NCI-H2029 treated with DMSO at 0.1 percent for 48 hours (cell line): ENCODE measurements at places on chromosomes 2 and 18.

DNA sequence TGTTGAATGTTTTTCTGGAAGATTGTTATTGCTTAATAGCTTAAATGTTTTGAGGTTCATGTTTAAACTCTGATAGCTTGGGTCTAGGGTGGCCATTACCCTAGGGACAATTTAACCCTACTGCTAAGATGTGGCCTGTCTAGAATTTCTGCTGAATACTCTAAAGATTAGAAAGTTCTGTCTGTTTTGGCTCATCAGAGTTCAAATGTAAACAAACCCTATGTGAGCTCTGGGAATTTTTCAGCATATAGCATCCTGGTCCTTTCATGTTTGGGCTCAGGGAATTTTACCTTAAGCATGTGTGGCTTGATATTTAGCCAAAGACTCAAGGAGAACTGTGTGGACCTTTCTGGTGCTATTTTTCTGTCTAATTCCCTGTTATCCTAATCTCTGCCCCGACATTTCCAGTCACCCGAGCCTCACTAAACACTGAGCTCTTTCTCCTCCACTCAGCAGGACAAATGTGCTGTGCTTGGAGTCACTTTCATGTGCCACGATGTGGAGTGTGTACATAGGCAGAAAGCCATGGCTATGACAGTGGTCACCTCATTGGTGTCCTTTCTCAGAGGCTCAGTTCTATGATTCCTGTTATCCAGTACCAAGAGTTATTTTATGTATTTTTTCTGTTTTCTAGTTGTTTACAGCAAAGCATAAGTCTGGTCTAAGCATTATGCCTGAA is 492.5 kb upstream of the SPHKAP start:
- peak; percentile 16 for DNase-seq

DNA sequence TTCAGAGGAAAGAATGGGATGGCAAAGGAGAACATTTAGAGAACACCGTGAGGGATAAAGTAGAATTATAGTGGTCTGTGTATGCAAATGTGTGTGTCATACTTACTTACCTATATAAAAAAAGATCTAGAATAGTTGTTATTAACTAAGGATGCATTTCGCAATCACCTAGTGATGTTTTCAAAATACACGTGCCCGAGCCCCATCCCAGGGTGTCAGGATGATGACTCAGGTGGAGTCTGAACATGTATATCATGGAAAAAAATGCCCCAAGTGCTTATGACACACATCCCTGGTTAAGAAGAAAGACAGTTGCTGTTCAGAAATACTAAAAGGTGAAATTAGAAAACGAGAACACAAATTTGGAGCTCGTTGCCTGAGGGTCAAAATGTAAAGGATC is 109.0 kb downstream of the CERS6 start:
- no peak for DNase-seq

- DNase-seq, result no peak
These were observed 44.5 kb downstream of the EML6 start for GRCh38 chr2:54767921-54768320.

GRCh38 chr2:207151048-207151447 is 14.7 kb downstream of the KLF7 start:
- DNase-seq, result no peak

GRCh38 chr2:216578325-216578724 is 54.9 kb upstream of the IGFBP2 start:
- DNase-seq, result no peak

DNA sequence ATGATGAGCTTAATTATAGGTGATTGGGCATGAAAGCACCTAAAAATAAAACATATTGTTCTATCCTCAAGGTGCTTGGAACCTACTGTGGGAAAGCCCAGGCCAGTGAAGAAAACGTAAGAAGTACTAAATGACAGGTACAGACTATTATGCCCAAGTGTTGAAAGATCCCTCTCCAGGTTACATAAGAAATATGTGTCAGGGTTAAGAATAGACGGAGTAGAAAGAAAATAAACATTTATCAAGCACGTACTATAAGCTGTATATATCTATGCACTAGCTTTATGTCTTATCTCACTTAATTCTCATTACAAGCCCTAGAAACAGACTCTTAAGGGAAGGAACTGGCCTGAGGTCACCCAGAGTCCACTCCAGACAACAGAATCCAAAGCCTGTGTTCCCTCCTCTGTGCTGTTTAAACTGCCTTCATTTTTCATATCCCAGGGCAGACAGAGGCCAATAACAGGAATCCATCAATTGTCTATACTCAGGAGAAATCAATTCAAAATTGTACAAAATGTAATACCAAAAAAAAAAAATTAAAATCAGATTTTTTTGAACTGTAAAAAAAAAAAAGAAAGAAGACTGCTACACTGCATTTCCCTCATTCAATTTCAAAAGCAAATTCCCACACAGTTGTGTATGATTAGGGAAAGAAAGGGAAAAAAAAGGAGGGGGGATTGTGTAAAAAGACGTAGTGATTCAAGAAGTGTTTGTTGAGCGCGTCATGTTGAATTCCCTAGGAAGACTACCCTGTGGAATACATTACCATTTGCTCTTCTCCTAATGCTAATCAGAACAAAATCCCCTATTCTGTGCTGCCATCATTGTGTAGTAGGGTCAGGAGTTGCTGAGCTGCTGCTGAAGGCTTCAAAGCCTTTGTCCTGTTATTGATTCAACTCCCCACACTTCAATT is 156.3 kb downstream of the IRS1 start:
- no peak for DNase-seq

DNA sequence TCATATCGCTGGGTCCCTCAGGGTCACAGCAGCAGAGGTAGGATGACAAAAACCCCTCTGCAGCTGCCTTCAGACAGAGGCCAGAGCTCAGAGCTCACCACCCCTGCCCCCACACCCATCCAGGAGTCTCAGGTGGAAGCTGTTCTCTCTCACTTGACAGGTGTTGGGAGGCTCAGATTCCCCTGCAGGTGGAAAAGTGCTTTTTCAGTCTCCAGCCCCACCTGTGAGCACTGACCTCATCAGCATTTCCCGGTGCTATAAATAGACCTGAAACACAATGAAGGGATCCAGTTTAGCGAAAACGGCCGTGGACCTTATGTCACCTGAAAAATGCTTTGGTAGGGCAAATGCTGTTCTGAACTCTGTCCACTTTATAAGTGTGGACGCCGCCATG is 254.9 kb downstream of the NDUFA10 start:
- DNase-seq, result peak; percentile 65

- no peak for DNase-seq
These were observed 883 bp downstream of the SMCHD1 start for GRCh38 chr18:2656237-2656980.

DNA sequence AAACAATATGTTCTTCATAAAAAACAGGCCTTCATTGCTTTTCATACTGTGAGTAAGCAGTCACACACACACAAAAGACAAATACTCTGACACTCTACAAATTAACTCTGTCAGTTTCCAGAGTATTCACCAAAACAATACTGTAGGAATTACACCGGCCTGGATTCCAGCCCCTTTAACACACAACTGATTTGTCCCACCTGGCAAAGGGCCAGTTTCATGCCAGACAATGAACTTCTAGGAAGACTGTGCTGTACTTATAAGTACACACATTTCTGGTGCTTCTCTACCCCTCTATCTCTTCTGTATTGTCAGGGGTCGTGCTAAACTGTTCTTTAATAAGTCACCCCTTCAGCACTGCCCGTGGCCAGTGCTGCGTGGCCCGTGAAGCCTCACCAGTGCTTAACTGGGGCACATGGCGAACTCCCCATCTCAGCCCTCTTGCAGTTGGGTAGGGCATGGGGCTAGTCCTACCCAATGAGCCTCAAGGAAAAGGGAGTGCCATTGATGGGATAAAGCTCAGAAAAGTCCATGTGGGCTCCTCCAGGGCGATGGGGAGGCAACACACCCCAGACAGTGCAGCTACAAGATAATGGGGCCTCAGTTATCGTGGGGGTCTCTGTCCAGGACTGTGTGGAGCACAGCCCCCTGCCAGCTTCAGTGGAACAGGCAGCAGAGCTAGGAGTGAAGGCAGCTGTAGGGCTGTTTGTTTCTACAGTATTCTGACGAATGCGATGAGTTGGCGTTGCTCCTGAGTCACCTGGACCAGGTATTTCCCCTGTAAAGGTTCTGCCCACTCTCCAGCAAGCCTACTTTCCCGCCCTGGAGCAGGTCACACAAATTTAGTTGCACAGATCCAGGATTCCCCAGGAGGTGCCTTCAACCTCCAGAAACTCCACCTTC is 99.0 kb downstream of the SP3 start:
- DNase-seq, result no peak

DNA sequence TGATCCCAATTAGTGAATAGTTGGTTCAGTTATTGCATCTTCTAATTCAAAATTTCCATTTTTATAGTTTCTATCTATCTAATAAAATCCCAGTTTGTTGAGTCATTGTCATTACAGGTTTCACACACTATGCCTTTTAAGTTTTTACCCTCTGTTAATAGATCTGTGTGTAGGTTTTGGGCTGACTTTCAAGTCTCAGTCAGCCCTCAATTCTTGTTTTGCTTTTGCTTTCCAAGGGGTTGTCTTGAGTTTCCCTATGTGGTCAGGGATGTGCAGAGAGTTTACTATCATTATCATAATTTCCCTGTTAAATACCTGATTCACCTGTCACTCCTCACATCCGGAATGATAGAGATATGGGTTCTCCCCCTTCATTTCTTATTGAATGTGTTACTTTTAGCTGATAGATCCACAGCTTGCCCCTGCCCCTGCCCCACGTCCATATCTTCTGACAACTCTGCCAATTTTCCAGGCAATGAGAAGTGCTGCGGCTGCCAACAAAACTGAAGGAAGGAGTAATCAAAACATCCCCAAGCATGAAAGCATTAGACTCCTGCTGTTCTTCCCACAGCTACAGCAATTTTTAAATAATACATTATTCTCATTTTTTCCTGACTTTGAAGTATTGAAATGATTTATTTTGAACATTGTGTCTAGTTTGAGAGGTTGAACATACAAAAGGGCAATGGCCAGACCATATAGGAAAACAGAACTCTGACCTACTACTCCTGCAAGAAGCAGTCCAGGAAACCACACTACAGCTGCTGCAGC is 1064.8 kb downstream of the SUCLG1 start:
- DNase-seq, result no peak

DNA sequence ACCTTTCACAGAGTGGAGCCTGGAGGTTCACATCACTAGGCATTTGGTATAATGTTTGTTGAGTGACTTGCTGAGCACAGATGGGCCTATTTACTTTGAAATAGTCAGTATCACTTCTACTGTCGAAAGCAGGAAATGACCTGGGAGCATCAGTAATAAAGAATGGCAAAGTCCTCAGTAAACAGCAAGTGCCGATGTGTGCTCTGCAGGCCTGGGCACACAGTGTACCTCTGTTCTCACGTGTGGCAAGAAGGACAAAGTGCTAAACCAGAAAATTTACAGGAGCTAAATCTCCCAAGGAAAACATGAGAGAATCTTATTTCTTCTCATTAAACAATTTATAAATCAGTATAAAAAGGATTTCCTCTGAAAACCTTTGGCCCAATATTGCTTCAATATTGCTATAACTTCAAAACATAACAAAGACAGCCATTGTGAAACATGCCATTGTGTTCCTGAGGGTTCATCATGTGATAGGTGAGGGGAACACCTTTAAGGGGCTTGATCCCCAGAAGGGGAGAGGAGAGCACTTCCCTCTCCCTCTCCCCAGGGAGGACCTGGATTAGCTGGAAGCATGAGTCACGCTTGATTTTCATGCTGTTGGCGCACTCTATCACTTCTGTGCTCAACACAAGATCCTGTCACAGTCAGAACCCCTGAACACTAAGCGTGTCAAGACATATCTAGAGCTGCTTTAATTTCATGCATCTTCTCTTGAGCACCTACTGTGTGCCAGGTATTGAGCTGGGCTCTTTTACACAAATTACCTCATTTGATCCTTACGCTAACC is 131.5 kb upstream of the SMAD2 start:
- DNase-seq, result no peak

DNA sequence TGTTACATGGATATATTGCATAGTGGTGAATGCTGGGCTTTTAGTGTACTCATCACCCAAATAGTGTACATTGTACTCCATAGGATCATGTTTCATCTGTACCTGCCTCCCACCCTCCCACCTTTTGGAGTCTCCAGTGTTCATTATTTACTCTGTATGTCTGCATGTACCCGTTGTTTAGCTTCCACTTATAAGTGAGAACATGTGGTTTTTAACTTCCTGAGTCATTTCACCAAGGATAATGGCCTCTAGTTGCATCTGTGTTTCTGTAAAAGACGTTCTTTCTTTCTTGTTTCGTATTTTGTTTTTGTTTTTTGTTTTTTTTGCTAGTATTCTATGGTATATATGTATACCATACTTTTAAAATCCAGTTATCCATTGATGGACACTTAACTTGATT is 107.5 kb downstream of the MSTN start:
- no peak for DNase-seq

- no peak for DNase-seq
These were observed 50.6 kb downstream of the TTC32 start for GRCh38 chr2:19851116-19851695.

DNA sequence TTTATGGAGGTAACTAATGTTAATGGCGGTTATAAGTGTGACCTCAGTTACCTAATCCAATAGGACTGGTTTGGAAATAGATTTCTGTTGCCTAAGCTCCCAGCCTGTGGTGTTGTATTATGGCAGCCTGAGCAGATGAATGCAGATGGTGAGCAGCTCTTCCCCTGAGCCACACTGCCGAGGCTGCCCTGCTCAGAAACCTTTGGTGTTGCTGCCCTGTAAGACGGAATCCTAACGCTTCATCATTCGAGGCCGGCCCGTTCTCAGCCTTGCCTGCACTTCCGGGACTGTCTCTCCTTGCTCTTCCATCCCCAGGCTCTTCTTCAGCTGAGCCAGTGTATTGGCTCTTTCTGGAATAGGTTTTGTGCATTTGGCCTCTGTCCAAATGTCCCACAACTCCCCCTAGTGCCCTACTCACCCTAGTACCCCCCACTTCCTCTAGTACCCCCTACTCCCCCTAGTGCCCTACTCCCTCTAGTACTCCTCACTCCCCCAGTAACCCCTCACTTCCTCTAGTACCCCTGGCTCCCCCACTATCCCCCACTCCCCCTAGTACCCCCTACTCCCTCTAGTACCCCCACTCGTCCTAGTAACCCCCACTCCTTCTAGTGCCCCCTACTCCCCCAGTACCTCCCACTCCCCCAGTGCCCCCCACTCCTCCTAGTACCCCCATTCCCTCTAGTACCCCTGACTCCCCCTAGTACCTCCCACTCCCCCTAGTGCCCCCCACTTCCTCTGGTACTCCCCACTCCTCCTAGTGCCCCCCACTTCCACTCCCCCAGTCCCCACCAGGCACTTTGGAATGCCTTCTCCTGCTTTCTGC is 106.0 kb upstream of the TAF1B start:
- no peak for DNase-seq

- DNase-seq, result no peak
These were observed 30.3 kb downstream of the TEX44 start for GRCh38 chr2:231622963-231623362.

DNA sequence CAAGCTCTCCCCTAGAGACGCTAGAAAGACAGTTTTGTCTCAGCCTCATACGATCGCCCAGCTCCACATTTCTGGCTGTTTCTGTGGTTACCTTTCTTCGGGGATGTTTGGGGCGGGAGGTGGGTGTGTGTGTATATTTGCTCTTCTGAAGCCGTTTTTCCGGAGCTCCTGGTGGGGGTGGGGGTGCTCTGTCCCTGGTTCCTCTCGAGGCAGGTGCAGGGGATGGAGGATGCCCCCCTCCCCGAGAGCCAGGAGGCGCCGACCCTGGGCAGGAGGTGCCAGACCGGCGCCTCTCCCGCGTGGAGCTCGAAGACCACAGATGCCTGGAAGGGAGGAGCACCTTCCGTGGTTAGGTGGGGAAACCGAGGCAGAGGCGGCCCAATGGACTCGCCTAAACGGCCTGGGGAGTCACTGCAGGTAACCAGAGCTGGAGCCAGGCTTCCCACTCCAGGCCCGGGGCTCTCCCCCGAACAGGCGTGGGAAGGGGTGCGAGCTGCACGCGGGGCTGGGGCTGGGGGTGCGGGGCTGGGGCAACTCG is 694 bp upstream of the HPCAL1 start:
- no peak for DNase-seq

GRCh38 chr2:25833566-25833965 is 44.7 kb downstream of the ASXL2 start:
- no peak for DNase-seq
